ENCODE measurements at places on chromosomes 6 and 20.
A peak's percentile ranks its signal among the peaks of the same experiment; 100 is the strongest.

DNA sequence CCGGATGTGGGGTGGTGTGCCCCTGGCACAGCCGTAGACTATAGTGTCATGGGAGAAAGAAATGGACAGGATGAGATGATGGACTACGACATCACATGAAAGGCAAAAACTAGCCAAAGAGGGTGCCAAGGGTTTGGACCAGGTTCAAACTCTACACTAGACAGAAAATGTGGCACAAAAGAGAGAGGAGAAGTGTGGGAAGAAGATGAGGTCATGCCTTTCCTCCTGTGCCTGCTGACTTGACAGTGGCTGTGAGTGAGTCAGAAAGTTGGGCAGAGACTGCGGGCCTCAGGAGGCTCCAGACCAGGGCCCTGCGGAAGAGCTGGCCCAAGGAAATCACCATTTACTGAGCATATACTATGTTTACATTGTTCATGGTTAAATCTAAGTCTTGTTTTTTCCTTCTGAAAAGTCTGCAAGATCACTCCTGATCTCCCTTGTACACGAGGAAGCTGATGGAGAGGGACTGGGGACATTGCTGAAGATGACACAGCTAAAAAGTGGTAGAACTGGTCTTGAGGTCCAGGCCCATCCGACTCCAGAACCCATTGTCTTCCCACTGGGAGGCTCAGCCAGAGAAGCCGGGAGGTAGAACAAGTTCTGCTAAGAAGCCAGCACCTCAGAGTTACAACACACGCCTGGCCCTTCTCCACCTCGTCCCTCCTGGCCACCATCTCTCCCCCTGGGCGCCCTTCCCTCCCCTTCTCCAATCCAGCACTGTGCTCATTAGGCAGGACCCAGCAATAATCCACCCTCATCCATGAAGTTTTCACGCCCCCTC, 35.6 kb downstream of the CNKSR3 start:
- no peak for DNase-seq

GRCh38 chr20:24580006-24580405, 110.6 kb downstream of the SYNDIG1 start:
- DNase-seq = no peak

- no peak for DNase-seq
These were observed 3.1 kb downstream of the HLA-C start for GRCh38 chr6:31268836-31269235.

GRCh38 chr6:160979061-160979708, 12.4 kb upstream of the MAP3K4 start:
- DNase-seq = peak; percentile 51

Data from left lung (tissue), 14 donors.